ENCODE measurements at places on chromosomes 1 and 21.
A peak's percentile ranks its signal among the peaks of the same experiment; 100 is the strongest.

DNA sequence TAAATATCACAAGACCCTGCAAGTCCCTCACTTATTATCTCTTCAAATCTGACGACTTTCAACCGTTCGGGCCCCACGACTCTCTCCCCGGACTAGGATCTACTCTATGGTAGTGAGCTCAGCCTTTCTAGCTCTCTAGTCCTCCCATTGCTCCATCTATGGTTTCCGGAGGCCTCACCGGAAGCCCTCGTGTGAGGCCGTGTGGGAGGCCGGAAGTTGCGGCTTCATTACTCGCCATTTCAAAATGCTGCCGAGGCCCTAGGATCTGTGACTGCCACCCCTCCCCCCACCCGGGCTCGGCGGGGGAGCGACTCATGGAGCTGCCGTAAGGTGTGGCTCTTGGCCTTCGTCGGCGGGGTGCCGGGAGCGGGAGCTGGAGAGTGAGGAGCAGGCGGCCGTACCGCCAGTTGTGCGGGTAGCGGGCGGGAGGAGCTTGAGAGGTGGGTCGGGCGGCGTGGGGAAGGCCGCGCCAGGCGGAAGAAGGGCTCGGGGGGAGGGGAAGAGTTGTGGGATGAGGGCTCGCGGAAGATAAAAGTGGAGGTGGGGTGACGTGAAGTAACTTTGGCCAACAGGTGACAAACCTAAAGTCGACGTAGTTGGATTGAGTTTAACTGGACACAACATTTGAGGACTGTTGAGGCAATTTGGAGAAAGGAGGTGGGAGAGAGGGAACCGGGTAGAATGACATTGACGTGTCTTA is at the start of gene MDM4:
MDM4 (plus strand) TSS at position 227 of the 700 bp plus-strand sequence. CDS start 9,113 bp downstream, outside the sequence.
- DNase-seq, result peak; percentile 86

DNA sequence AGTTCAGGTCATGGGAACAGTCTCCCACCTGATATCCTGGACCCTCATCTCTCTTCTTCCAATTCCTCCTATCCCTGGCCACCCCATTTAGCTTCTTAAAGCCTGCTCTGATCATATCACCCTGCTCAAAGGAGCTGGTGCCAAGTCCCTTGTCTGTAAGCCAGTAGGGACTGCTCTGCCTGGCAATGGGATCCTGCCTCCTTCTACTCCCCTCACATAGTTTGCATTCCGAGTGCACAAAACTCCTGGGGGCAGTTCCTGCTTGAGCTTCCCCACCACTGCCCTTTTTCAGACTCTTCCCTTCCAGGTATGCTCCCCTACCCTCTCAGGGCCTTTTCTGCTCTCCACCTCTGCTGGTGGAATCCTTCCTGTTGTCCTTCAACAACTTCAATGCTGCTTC is 48.1 kb downstream of the NGF start:
- no peak for DNase-seq

DNA sequence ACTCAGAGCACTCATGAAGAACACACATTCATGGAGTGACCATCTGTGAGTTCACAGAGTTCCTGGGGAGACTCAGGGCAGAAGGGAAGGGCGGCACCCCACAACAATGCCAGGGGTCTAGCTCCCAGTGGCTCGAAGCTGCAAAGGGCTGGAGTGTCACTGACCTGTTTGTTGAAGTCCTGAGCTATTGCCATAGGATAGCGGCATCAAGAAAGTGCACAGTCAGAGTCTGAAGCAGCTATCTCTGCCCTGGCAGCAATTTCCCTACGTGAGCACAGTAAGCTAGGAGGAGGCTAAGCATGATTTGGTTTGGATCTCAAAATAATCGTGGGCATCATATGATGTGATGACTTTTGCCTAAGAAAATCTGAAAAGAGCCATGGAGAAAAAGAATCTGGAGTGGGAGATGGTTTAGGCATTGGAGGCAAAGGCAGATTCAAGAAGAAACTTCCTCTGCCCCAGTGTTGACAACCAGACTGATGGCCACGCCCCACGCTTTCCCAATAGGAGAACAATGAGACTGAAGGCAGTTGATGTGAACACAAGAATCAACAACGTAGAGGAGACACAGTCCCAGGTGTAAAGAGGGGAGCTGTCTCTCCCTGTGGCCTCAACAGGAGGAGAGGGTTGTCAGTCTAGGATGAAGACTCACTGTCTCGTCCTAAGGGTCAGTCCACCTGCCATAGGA is 100.0 kb upstream of the SLC25A33 start:
- no peak for DNase-seq

DNA sequence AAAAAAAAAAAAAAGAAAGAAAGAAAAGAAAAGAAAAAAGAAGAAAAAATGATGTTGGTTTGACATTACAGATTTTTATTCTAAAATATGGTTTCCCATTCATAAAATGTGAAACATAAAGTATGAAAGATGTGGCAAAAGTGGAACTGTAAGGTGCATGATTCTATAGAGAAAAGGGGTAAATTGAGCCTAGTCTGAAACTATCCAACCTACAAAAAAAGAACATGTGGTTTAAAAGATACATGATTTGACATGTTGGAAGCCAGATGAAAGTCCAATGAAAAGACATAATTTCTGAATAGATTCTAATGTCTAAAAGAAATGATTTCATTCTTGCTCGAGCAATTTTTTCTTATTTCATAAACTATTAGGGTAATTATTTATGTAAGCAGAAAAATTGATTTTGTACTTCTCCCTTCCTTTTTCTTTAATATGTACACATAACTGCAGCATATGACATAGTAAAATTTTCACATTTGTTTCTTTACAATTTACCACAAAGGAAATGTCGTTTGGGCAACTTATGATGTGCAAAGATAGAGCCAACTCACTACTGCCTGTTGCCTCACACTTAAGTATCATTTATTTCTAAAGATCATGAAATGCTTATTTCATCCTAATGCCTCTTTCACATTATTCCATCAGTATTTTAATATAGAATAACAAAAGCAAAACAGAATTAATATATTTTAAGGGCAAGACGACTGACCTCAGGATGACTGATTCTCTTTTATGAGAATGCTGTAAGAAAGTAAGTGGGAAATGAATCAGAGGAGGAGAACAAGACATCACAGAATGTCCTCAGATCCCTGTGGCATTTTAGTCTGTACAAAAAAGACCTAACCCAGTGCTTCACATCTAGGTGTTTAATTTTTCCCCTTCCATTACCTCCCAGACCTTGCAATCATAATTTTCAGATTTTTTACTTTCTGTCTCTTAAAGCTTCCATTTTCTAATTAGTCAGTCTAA is 165.8 kb upstream of the HMCN1 start:
- no peak for DNase-seq

DNA sequence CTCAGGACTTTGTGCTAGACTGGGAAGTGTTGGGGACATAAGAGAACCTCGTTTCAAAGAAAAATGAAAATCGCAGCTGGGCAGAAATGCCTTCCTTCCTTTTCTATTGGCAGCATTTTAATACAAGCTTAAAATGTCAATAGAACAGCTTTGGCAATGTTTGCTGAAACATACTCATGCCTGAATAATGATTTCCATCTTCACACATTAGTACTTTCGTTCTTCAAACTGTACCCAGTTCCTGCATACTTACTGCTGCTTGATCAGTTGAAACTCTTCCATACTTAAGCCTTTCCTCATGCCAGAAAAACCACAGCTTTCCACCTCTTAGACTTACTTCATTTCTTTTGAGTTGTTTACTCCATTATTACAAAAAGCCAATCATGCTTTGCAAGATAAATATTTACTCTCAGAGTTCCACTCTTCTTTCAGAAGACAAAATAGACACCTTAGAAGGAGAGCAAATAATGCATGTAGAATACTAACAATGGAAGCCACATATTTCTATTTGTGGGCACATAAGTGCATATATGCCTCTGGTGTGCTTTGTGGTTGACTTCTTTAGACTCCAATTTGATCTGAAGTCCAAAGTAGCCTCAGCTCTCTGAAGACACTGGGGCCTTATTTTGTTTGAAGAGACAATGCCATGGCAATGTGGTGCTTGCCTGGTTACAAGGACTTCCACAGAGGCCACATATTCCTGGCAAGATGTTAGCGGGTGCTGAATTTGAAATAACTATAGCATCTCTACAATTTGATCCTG is 22.7 kb upstream of the CD55 start:
- no peak for DNase-seq

DNA sequence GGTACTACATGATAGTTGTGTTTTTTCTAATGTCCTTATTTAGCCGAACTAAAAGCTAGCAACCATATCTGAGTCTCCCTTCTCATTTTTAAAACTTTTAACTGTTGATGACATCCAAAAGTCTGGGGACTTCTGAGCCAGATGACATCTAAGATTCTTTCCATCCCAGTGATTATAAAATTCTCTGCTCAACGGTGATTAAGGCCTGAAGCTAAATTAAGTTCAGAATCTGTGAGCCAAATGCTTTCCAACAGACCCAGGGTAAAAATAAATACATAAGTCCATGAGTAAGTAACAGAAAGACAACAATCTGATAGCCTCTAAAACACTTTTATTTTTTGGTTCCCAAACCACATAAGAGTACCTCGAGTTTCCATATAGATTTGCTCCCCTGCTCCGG is 13.1 kb upstream of the PTP4A2 start:
- DNase-seq, result no peak
